HS-5 (cell line): ENCODE measurements at places on chromosomes 4 and X.

- DNase-seq: no peak
Measured at GRCh38 chr4:147326591-147326990, 154.3 kb upstream of the EDNRA start.

DNA sequence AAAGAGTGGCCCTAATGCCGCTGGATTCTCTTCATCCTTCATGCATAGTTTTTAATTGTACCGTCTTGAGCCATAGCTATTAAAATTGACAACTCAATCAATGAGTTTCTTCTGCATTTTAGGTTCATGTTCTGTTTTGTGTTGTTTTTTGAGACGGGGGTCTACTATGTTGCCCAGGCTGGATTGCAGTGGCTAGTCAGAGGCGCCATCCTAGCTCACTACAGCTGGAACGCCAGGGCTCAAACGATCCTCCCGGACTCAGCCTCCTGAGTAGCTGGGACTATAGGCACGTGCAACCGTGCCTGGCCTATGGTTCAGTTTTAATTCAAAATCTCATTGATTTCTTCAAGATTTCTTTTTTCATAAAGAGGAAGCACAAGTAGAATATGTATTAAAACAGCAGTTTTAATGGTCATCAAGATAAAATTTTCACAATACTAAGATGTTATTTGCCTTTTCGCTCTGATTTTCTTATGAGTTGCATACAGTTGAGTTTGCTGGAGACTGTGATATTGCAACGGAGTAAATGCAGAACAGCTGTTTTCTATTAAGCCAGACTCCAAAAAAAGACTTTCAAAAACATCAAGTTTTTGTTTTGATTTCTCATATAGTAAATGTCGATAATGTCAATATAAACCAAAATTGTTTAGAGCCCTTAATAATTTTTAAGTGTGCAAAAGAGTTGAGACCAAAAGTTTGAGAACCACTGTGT is 1.1 kb upstream of the STX18 start:
- DNase-seq: no peak

DNA sequence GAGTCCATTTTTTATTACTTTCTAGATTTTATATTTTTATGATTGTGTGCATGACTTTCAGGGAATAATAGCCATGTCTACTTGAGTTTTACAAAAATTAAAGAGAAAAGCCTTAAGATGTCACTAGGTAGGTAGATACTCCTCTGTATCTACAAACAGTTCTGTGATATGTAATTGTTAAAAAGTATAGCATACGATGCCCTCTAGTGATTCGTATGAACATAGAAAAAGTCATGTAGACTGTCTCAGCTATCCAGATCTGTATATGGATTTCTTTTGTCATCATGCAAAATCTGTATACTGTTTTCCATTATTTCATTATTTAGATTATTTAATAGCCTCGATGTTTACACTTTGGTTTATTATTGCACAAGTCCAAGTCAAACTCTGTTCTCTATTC is 856.6 kb downstream of the CENPC start:
- DNase-seq: peak; percentile 10

DNA sequence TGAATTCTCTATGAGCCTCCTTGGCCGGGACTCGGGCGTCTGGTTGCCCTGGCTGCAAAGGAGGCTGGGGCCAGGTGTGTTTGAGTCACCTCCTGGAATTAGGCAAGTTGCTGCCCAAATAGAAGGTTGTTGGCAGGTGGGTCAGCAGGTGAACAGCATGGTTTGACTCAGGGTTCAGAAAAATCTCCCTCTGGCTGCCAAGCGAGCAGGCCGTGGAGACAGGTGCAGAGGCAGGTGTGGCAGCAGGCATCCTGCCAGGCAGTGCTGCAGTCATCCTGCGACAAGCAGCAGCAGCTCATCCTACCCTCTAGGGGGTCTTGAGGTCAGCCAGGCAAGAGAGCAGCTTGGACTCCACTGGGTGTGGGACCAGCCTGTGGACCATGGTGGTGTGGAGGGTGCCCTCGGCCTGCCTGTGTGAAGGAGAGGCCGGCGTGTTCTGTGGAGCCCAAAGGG is 8.2 kb downstream of the MSANTD1 start:
- DNase-seq: no peak

DNA sequence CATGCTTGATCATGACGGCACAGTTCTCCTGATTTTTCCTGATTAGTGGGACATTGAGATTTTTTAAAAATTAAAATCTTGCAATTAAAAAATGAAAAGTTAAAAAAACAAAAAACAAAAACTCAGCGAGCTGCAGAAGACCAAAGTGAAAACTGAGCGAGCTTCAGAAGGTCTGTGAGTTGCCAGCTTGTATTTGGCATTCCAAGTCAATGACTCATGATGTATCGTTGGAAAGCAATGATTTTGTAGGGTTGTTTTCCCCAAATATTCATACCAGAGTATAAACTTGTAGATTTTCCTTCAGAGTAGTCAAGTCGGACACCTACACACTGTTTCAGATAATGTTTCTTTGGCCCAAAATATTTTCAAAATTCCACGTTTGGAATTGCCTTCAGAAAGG is 76.9 kb downstream of the LRRC66 start:
- DNase-seq: no peak
